Spinal cord (tissue), 10 donors: ENCODE measurements at places on chromosomes 6 and 20.

DNA sequence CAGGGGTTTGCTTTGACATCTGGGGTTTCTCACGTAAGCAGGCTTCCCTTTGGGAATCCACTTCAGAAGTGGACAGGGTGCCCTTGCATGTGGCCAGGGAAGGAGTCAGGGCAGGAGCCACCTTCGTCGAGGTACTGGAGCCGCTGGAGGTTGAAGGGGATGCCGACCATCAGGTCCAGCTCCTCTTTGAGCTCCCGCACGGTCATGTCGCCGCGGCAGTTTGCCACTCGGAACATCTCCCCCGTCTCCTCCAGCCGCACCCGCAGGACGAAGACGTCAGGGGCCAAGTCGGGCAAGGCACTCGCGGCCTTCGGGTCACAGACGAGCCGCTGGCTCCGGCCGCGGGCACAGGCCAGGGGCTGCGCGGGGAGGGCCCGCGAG, 360 bp downstream of the ANKRD60 start:
- no peak for DNase-seq

DNA sequence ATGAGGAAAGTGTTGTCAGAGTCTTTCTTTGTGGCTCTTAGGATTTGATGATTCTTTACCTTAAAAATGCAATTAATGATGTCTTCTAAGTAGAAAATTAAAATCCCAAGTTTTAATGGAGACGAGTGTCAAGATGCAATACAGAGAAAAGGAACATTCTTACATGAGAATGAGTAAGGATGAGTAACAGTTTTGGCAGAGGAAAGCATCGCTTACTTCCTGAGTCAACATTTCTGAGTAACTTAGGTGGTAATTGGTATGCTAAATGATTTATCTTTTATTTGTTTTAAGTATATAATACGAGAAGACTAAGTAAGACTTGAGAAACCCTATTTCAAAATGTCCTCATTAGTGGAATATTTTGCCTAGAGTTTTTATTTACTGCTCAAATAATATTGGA, 101.3 kb downstream of the RTN4IP1 start:
- no peak for DNase-seq

DNA sequence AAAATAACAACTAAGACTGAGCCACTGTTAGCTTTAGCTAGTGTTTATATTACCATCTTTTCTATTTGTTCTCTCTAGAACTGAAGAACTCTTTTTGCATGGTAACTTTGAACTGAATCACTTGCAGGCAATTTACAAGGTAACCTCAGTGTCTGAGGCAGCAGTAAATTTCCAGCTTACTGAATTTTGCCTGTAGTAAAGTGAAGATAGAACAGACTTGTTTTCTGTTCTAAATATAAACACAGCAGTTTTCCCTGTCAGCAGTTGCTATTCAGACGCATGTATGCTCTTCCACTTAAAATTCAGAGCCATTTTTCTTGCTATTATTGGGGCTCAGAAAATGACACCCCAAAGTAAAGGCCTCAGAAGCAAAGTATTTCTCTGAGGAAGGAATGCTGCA, 974.0 kb upstream of the GJE1 start:
- DNase-seq: peak; percentile 34

DNA sequence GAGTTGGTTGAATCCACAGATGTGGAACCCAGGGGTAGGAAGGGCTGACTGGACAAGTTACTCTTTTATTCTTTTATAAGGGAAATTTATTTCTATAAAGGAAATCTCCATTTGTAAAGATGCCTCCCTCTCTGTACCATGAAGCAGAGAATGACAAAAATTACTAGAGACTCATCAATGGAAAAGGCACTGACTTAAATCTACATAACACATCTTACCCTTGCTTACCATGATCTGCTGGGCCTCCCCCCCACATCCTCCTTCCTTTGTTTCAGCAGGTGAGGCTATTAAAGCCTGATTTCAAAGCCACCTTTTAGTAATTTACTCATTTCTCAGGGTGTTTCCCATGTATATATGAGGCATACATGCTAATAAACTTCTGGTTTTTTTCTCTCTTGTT, 130.2 kb upstream of the HDDC2 start:
- no peak for DNase-seq

- no peak for DNase-seq
Observed at GRCh38 chr6:38877721-38878120, 162.6 kb downstream of the DNAH8 start.

DNA sequence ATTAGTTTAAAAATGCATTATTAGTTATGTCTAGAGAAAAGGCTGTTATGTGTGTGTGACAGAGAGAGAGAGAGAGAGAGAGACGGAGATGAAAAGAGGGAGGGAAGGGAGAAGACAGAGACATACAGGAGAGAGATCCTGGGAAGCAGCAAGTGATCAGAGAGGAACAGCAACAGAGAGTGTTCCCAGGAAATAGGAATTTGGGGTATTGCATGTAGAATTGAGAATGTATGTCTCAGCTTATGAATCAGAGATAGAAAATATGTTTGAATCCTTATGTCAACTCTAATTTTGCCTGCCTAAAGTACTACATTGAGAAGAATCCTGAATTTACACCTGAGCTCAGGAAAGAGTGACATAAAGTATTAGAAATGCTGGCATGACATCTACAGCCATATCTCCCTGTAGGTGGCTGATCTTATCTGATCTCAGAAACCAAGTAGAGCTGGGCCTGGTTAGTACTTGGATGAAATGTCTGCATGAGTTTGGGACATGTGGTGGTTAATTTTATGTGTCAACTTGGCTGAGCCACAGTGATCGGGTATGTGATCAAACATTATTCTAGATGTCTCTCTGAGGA, 130.6 kb downstream of the TENT5A start:
- no peak for DNase-seq

- no peak for DNase-seq
Observed at GRCh38 chr6:27286141-27286540, 25.9 kb downstream of the POM121L2 start.

DNA sequence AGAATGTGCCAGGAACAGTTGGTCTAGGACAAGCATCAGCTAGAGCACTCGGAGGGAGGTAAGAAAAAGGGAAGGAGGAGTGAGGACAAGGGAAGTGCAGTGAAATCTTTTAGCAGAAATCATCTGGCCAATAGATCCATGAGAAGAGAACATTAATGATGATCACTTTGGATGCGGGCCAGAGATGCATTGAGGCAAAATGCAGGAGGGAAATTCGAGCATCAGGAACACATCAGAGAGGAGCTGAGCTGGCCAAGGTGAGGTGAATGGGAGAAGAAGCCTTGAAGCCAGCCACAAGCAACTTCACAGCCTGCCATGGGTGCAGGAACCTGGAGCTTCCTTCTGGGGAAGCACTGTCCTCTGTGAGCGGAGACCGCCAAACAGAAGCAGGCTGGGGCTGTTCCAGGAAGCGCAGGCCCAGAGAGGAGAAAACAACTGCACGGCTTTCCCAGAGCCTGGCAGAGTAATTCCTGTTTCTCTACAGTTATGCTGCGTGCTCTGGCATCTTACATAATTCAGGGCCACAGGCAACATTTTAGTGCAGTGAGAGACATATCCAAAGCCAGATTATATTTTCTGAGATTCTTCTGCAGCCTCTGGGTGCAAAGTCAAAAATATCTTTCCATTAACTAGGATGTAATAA, 143.8 kb downstream of the F13A1 start:
- DNase-seq: peak; percentile 68

DNA sequence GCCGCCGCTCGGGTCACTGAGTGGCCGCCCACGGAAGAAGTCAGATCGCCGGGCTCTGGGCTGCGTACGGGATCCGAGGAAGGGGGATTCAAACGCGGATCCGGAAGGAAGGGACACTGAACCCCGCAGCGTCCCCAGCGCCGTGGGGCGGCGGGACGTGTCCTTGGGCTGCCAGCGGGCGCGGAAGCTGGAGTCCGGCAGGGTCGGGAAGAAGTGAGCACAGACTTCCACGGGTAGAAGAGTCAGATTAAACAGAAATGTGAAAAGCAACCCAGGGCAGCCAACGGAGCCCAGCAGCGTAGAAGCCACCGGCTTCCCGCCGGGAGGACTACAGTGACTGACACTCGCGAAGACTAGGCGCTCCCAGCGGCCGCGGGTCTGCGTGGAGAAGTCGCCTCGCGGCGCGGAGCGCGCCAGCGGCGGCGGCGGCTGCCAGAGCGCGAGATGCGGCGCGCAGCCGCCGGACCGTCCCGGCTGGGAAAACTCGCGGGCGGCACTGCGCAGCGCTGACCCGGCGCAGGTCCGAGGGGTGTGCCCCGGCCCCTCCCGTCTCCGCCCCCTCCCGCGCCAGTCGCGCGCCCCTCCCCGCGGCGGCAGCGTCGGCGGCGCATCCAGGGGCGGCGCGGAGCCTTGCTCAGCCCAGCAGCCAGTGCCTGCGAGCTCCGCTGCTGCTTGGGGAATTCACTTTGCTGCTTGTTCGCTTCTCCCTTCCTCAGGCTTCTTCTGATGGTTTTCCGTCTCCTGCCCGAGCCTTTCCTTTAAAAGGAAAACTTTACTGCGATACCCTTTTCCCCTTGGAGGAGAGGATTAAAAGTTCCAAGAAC, at the start of gene SAMD5:
Gene SAMD5, plus strand, starts transcription at position 649 of the 824 bp plus-strand sequence. CDS start 239 bp downstream, outside the sequence.
- peak; percentile 80 for DNase-seq

DNA sequence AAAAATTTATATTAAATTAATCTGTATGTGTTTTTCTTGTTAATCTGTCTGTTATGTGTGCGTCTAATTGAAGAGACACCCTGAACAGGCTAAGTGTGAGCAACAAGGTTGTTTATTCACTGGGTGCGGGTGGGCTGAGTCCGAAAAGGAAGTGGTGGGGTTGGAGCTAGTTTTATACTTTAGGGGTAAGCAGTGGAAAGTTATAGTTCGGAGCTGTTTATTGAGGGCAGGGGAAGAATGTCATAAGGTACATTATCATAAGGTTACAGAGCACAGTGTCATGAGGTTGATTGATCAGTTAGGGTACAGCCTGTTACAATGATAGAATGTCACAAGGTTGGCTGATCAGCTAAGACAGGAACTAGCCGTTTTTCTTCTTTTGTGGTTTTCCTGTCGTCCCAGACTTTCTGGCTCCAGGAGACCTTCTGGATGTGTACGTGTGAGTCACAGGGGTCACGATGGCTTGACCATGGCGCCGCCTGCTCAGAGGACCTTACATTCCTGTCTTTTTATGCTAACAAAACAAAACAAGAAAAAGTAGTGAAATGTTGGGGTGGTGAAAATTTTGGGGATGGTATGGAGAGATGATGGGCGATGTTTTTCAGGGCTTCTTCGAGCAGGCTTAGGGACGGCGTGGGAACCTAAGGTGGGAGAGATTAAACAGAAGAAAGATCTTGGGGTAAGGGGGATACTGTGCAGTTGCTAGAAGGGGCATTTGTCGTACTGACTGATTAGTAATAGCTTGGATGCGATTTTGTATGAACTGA, 754.0 kb upstream of the ADGRB3 start:
- DNase-seq: no peak

GRCh38 chr6:169172946-169173345, 80.7 kb downstream of the THBS2 start:
- no peak for DNase-seq

GRCh38 chr6:157795841-157796240, 27.2 kb upstream of the SNX9 start:
- no peak for DNase-seq

- no peak for DNase-seq
Observed at GRCh38 chr6:71592643-71593042, 293.7 kb upstream of the RIMS1 start.

- peak; percentile 40 for DNase-seq
Observed at GRCh38 chr20:59676126-59676850, 71.9 kb downstream of the PHACTR3 start.
